SJSA1 (cell line): ENCODE measurements at places on chromosomes 2 and 18. TPM values are rescaled to one million over a fixed set of nuclear protein-coding genes. Genes with fewer than 3 reads are reported as not detected.

Gene C2orf80
- total RNA-seq: not detected in 2 replicates

Gene PKDCC
- total RNA-seq: 60.1 and 65.3 TPM in 2 replicates

Gene UGT1A1
- not detected in 2 replicates for total RNA-seq

Gene ADD2
- not detected in 2 replicates for total RNA-seq

Gene CCDC68
- total RNA-seq: 0.03 TPM in 1 of 2 replicates, not detected in the other

DNA sequence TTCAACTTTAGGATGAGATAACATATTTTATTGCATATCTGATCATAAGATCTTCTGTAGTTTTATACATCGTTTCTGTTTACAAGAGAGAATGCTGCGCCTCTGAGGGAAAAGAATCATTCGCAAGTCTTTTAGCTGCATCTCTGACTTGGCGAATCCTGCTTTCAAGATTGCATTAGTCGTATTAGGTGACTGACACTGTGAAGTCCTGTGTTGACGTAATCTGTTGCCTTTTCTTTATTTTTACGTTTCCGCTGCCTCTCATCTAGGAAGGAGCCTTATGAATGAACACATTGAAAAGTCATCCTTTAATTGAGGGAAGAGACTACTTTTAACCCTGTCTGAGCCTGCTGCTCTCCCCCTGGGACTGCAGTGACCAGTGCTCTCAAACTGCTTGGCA is 101.5 kb downstream of the LDLRAD4 start:
- no peak for DNase-seq

- no peak for DNase-seq
Observed at GRCh38 chr2:216757532-216757931, 62.2 kb upstream of the IGFBP5 start.

- DNase-seq: no peak
Observed at GRCh38 chr18:80178935-80179818, 68.1 kb downstream of the PARD6G start.

DNA sequence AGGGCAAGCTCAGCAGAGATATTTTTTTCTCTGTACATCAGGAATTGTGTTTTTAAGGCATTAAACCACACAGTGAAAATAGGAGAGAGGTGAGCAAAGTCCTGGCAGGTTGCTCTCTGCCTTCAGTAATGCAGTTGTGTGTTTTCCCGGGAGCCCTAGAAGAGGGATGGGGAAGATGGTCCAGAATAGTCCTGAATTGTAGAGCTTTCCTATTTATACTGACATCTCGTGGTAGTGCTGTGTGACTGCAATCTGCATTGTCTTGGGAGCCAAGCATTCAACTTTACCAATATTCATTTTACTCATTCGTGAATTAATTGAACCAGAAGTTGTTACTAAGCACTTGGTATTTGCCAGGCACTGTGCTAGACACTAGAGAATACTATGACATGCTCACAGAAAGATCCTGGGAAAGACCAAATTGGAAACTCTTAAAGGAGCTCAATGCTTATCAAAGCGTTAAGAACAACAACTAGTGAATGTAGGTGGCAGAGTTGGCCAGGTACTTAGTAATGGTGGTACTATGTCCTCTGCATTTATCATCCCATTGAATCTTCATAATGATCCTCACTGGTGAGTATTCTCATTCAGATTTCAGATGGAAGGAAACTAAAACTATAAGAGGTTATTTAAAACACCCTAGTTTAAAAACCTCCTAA is 214.6 kb downstream of the TRIB2 start:
- no peak for DNase-seq

Gene PLB1
- total RNA-seq: 4.5 and 4.6 TPM in 2 replicates

GRCh38 chr18:10449396-10449795 is 5.0 kb upstream of the APCDD1 start:
- DNase-seq: no peak

DNA sequence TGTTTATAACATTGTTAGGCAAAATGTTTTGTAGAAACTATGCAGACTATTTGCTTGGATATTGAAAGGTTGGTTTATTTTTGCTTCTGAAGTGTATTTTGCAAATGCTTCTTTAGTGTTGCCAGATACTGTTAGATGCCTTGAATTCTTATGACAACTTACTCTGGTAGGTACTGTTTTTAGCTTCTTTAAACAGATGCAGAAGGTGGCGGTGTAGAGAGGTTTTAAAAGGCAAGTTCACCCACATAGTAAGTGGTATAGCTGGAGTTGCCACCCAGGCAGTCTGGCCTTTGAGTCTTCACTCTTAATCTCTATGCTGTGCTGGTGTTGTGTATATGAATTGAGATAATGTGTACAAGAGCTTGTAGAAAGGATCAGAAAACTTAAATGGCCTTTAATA is 3.6 kb downstream of the PCYOX1 start:
- DNase-seq: no peak

DNA sequence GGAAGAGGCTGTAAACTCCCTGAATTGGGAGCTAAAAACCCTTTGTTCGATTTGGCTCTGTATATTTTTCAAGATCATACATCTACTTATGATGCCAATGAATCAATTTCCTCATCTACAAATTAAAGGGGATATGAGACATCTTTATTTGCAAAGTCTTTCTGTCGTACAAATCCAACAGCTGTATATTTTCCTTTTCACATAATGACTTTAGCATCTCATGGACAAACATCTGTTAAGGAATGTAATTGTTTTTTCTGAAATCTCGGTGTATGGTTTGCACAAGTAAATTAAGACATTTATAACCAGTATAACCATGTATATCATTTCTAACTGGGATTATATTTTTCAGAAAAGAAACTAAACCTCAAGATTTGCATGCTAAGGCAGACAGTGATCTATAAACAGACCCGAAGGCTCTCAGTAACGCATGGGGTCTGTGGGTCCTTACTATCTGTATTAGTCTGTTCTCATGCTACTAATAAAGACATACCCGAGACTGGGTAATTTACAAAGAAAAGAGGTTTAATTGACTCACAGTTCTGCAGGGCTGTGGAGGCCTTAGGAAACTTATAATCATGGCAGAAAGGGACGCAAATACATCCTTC is 130.8 kb downstream of the SLC8A1 start:
- no peak for DNase-seq

- DNase-seq: no peak
Observed at GRCh38 chr2:112255875-112256274, 1.0 kb upstream of the ZC3H8 start.

Gene LOXHD1
- total RNA-seq: not detected in 2 replicates

GRCh38 chr18:74630804-74631203 is 33.1 kb downstream of the ZNF407 start:
- DNase-seq: no peak

GRCh38 chr18:10140461-10141282 is 226.9 kb downstream of the VAPA start:
- peak; percentile 77 for DNase-seq

DNA sequence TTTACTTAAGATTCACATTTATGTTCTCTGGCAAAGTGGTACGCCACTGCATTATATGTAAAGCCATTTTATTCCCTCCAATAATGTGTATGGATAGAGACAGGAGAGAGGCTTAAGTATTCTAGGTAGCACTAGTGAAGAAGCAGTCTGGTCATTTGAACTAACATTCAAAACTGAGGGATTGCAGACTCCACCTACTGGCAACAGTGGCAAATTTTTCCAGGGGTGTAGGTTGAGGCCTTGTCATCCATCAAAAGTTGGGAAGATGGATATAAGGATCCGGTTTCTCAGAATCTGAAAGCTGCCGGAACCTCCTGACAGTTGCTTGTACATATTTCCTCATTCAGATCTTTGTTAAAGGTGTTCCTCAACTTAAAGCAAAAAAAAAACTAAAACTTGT is 465.5 kb upstream of the FSHR start:
- no peak for DNase-seq

Gene SLC38A11
- total RNA-seq: not detected in 2 replicates

Gene CTAGE1
- total RNA-seq: 0.11 TPM in 1 of 2 replicates, not detected in the other

DNA sequence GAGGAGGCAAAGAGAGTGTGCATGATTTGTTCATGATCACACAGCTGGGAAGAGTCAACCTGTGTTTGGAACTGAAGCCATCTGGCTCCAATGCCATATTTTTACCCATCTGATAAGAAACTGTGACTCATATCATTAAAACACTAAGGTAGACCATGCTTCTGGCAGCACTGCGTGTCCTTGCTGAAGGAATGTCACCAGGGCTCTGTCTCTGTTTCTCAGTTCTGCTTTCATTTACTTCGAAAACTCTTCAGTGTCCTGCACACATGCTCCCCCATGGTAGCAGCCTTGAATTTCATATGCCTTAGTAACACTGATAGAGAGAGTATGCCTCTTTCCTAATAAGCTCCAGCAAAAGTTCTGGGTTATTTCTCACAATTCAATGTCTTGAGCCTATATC is 830.4 kb downstream of the DCDC2C start:
- DNase-seq: no peak

Gene CCDC121
- total RNA-seq: 2.4 and 2.9 TPM in 2 replicates

DNA sequence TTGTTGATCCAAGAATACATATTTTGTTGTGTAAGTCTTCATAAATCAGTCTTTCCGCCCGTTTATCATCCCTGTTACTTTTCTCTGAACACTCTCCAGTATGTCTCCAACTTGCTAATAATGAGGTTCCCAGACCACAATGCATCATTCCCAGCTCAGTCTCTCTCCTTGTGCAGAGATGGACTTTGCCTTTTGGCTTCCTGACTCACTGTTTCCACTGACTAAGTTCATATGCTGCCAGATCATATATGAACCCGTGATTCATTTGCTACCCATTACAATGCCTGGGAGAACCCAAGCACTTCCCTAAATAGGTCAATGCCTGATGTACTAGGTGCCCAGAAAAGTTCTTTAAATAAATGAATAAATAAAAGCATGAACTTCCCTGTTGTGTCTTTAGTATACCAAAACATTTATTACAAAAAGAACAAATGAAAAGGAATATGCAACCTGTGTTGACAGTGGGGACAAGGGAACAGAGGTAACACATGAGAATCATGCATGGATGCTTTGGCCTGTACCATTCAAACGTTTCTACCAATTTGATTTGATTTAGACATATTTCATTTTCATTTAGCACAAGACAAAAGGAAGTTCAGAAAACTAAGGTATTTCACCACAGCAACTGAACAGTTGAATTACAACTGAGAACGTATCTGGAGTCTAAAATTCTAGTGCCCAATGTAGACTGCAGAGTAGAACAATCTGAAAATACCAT is 215.4 kb upstream of the HNRNPA3 start:
- no peak for DNase-seq

DNA sequence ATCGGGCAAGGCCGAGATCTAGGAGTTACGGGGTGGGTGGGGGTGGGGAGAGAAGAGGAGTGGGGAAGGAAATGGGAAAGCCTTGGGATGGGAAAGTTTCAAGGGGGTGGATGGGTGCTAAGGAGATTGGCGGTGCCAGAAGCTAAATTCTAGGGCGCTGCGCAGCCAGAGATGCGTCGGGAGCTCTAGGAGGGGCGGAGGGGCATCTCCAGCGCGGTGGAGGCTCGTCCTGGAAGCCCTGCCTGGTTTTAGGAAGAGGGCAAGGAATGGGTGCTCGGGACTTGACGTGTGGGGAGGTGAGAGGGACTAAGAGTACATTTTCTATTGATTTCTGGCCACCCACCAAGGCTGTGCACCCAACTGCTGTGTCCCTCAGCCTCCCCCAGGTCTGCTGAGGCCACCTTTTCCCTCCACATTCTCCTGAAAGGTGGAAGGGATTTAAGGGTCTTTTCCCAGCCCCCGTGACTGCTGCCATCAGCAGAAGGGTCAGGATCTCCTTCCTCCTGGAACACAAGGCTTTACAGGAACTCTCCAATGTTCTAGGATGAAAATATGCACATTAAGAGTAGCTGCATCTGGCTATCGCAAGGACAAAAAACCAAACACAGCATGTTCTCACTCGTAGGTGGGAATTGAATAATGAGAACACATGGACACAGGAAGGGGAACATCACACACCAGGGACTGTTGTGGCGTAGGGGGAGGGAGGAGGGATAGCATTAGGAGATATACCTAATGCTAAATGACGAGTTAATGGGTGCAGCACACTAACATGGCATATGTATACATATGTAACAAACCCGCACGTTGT is 1.4 kb downstream of the C2orf72 start:
- DNase-seq: no peak

DNA sequence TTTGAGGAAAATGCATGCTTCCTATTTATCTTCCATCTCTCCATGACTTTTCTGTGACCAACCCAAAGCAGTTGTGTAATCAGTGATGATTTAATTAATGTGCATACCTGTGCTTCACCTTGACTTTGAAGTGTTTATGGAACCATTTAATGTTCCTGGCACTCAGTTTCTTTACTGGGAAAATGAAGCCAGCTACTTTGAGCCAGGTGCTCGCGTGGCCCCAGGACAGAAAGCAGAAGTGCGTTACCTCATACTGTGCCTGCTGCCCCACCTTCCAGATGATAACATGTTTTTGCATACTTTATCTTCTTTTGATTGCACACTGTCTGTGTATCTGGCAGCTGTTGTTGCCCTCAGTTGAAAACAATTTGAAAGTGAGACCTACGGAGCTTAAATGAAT is 61.3 kb downstream of the PMAIP1 start:
- no peak for DNase-seq

Gene CD28
- not detected in 2 replicates for total RNA-seq

DNA sequence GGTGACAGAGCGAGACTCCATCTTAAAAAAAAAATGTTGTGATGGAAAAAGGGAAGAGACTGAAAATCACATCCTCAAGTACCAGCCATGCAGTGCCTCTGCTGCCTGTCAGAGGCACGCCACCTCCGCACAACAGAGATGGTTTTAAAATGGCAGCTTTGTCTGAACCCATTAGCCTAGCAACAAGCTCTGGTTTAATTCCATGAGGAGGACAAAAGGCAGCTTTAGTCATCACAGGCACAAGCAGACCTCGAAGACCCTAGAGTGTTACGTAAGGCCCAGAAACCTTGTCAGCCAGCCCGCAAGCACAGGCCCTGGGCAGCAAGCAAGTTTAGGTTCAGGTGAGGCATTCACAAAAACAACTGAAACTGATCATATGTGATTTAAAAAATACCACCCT is 10.4 kb downstream of the LCT start:
- DNase-seq: no peak

DNA sequence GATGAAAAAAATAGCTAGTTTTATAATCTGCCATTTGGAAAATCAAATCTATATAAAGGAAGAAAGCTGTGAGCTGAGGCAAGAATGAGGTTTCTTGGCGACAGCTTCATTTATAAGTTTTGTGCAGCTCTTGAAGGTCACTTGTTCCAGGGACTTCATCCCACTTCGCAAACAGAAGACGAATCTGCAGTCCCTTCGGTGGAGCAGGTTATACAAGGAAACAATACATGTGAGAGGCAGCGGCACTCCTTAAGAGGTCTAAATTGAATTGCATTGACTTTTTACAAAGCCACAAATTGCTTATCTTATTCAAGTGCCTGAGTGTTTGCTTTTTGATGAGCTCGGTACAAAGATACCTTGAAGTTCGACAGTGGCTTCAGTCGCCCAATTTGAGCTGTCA is 72.2 kb downstream of the C1QL2 start:
- no peak for DNase-seq

GRCh38 chr2:234292205-234292961 is 204.5 kb downstream of the ARL4C start:
- no peak for DNase-seq

DNA sequence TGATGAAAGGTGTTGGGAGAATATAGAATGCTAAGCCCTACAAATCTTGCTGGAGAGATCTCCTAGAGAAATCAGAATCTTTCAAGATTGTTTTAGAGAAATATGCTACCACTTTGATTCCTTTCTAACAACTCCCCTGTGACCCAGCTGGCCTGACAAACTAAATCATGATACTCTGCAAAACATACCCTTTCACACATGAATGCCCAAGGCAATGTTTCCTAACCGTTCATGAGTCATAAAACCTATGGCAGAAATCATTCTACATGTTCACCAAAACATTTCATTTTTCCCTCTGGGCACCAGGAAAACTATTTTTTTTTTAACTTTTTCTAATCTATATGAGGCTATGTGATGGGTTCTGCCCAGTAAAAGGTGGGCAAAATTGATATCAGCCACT is 77.8 kb upstream of the SETBP1 start:
- DNase-seq: no peak

GRCh38 chr18:3262234-3263131 is 550 bp downstream of the MYL12B start:
- DNase-seq: peak; percentile 55

Gene SCTR
- not detected in 2 replicates for total RNA-seq
